ENCODE measurements at places on chromosomes 3 and 15.

- H3K27ac ChIP-seq: no peak overlapping the region
- DNase-seq: no peak
- no peak overlapping the region for H3K4me3 ChIP-seq
- no peaks in the 10 kb centered on the region for H3K4me1 ChIP-seq
Measured at GRCh38 chr15:35673093-35673684, 127.2 kb upstream of the DPH6 start.

GRCh38 chr3:58638591-58638990, 28.0 kb downstream of the FAM3D start:
- no peaks in the 10 kb centered on the region for H3K36me3 ChIP-seq
- H3K4me3 ChIP-seq: no peak overlapping the region
- H3K27me3 ChIP-seq: no peaks in the 10 kb centered on the region
- no peaks in the 10 kb centered on the region for H3K4me1 ChIP-seq
- no peak overlapping the region for H3K27ac ChIP-seq

DNA sequence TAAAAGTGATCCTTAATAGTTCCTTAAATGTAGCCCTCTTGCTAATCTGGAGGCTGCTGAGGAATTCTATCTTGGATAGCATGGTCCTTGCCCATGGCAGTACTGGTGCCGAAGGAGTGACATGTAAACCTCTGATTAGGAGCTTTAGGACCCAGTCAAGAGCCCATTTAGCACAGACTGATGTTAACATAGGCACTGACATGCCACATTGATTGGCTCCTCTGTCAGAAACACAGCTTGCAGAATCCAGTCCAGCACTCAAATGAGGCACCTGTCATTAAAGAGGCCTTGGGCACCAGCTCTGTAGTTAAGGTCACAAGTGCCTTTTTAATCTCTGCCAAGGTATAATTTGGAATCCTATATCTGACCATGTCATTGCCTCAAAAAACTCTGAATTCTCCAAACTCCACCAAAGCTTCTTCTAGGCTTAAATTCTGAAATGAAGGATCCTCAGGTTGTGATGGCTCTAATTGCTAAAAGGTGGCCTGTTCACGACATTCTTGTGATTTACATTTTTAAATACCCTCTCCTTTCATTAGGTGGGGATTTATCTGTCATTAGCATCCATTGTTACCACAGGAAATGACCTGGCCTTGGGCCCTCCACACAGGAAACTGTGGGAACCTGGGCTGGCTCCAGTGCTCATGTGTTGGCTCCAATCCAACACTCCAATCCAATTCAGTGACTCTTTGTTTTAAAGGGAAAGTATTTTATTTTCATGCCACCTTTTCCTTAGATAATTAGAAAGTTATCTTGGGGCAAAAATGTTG, 57.3 kb upstream of the RNF7 start:
- H3K36me3 ChIP-seq: no peaks in the 10 kb centered on the region
- H3K27me3 ChIP-seq: no peaks in the 10 kb centered on the region
- no peak for DNase-seq
- peaks cover 8% of the 10 kb centered on the region for H3K4me1 ChIP-seq
- no peak overlapping the region for H3K4me3 ChIP-seq
- H3K27ac ChIP-seq: no peak overlapping the region

DNA sequence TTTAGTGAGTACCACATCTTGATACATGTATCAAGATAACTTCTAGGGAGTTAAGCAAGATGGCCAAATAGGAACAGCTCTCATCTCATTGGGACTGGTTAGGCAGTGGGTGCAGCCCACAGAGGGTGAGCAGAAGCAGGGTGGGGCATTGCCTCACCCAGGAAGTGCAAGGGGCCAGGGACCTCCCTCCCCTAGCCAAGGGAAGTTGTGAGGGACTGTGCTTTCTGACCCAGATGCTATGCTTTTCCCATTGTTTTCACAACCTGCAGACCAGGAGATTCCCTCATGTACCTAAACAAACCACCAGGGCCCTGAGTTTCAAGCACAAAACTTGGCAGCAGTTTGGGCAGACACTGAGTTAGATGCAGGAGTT, 665.0 kb upstream of the CBLB start:
- no peak overlapping the region for H3K27ac ChIP-seq
- H3K27me3 ChIP-seq: no peaks in the 10 kb centered on the region
- H3K36me3 ChIP-seq: no peaks in the 10 kb centered on the region
- no peaks in the 10 kb centered on the region for H3K4me1 ChIP-seq
- no peak for DNase-seq

DNA sequence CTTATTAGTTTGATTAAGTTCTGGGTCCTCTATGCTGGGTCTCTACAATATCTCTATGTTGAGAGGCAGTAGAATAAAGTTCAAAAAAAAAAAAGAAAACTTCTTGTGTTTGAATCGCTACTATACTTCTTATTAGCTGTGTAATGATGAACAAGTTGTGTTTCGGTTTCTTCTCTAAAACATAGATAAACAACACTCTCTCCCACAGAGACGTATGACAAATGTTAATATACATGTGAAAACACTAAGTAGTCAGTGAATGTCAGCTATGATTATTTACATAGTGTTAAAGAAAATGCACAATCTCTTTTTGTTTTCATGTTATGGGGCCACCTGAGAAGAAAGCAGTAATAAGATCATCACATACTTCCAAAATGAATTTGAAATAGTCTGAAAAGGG, 45.3 kb downstream of the ACAP2 start:
- H3K27me3 ChIP-seq: no peaks in the 10 kb centered on the region
- H3K4me3 ChIP-seq: no peak overlapping the region
- peaks cover 12% of the 10 kb centered on the region for H3K4me1 ChIP-seq
- H3K27ac ChIP-seq: no peak overlapping the region
- DNase-seq: no peak

DNA sequence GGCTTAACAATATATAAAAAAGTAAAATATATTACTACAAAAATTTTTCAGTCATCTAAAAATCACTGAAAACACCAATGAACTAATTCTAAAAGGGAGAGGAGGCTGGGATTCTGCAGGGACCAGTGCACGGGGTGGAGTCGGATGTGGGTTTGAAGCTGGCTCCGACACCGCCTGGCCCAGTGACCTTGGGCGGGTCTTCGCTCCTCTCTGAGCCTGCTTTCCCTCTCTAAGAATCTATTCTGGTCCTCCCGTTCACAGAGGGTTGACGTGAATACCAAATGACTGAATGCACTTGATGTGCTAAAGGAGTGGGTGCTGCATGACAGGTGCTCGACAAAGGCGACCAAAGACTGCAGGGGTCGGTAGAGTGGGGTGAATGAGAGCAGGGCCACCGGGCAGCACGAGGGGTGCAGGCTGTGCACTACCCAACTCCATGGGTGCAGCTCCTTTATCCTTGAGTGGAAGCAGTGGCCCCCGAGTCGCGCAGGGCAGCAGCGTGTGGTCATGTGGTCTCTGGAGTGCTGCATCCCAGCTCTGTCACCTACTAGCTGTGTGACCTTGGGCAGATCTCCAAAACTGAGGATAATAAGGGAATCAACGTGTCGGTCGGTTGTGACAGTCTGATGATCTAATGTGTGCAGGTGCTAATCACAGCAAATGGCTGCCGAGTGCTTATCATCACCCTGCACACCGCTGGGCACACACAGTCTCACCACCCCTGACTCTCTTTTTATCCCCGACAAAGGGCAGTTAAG, 8.6 kb upstream of the IQSEC1 start:
- DNase-seq: no peak
- no peaks in the 10 kb centered on the region for H3K36me3 ChIP-seq
- no peak overlapping the region for H3K4me3 ChIP-seq
- H3K27ac ChIP-seq: no peak overlapping the region
- H3K4me1 ChIP-seq: peaks cover 19% of the 10 kb centered on the region

DNA sequence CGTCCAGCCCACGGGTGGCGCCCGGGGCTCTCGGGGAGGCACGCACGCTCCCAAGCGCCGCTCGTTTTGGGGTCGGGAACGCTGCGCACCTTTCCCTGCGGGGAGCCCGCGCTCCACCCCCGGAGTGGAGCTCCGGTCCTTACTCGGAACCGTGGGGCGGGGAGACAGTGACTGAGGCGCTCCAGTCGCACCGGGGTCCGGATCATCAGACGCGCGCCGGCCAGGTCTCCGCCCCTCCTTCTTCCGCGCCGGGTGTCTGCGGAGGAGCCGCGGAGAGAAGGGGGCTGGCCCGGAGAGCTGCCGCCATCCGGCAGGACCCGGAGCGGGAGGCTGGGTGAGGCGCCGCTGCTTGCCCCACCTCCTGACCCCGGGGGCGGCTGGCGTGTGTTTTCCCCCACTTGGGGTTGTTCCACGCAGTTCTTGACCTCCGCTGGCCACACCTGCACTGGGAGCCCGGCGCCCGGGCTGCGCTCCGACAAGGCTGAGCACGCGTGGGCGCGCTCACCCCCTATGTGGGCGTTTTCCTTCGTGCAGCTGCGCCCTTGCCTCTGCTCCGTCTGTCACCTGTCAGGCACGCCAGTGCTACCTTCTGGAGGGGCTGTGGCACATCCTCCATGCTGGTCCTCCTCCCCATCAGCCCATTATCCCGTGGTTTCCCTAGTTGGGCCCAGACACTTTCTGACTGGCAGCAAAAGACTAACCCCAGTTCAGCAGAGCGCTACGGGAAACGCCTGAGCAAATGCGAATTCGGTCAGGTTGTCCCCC, at the start of gene MCF2L2:
TSS of gene MCF2L2 (minus strand) at position 173 of the 765 bp plus-strand sequence. CDS start 642 bp downstream, outside the sequence.
- peak; percentile 70 for DNase-seq
- H3K27me3 ChIP-seq: peaks cover 25% of the 10 kb centered on the region
- no peaks in the 10 kb centered on the region for H3K36me3 ChIP-seq
- peak within 1 kb of the TSS; percentile 69 for H3K4me3 ChIP-seq
